ENCODE measurements at places on chromosomes 2 and 18.

- DNase-seq: no peak
These were observed 1.4 kb downstream of the SP100 start for GRCh38 chr2:230417436-230417835.

DNA sequence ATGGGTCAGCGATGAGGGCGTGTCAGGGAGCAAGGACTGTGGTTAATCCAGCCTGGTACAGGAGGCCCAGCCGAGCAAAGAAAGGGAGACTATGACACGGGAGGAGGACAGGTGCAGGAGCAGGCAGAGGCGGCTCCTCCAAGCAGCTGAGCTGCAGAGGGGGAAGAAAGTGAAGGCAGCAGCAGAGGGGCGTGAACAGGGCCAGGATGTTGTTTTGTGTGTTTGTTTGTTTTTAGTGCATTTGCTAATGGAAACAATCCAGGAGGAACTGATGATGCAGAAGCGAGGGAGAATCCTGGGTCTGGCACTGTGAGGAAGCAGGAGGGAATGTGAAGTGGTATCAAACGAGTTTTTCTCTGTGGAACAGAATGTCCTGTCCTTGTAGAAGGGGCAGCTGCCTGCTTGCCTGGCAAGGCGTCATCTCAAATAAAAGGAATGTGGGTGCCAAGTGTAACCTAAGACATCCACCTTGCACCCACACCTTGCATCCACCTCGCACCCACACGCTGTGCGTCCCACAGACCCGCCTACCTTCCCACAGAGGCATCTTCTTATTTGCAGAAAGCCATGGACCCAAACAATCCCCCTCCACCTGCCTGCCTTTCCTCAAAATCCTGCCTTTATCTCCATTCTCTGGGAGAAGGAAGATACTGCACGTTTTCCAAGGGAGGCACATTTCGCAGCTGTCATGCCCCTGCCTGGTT is 134.8 kb downstream of the SH3BP4 start:
- no peak for DNase-seq

GRCh38 chr2:96100893-96101304 is 15.5 kb downstream of the ADRA2B start:
- DNase-seq: no peak

DNA sequence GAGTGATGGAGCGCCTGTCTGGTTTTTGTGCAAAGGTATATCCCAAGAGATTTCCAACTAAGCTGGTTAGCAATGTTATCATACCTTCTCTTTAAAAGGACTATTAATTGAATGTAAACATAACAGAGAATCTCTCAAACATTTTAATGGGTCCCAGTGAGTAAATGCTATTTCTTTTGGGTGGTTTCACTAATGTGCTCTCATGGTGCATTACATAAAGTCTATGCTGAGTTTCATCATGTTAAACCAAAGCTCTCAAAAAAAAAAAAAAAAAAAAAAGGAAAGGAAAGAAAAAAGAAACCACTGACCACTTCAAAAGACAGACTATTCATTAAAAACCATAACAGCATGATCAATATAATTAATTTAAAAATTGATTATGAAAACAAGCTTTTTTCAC is 119.1 kb upstream of the SCN1A start:
- no peak for DNase-seq

DNA sequence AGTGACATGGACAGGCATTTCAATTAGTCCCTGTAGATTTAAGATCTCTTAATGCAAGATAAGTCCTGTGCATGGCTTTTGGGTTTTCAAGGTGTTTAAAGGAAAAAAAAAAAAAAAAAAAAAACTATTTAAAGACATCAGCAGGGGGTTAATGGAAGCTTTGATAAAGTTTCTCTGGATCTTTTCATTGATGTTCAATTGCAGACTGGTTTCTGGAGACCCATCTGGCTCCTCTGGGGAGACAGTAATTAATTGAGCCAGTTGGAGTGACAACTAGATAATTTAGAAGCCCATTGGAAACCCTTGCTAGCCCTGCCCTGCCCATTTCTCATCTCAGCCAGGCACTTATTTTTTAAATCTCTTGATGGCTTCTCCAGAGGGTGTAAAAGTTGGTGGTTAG is 98.7 kb downstream of the EPHA4 start:
- DNase-seq: no peak

- DNase-seq: no peak
These were observed 37.4 kb upstream of the ADCYAP1 start for GRCh38 chr18:867257-867656.

DNA sequence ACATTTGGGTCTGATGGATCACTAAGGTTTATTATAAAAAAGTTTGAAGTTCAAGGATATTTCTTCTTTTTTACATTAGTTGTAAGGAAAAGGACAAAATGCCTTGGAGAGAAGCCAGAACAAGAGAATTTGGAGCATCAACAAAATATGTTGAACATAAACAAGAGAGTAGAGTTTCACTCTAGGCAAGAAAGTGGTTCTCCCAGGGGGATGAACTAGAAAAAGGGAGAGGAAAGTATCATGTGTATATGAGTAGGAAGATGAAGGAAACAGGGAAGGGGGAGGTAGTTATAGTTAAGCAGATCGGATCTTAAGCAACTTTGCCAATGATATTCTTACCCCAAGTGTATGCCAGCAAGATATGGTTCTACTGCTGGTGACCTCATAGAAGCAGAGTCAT is 63.8 kb upstream of the GALNT3 start:
- DNase-seq: no peak

- DNase-seq: no peak
These were observed 151.4 kb downstream of the TMEFF2 start for GRCh38 chr2:192043216-192043870.

- no peak for DNase-seq
These were observed 64.7 kb downstream of the CCDC148 start for GRCh38 chr2:158391876-158392275.

- no peak for DNase-seq
These were observed 23.5 kb downstream of the TRPM8 start for GRCh38 chr2:233940376-233941276.

- no peak for DNase-seq
These were observed 66.0 kb upstream of the HAAO start for GRCh38 chr2:42858140-42859005.

DNA sequence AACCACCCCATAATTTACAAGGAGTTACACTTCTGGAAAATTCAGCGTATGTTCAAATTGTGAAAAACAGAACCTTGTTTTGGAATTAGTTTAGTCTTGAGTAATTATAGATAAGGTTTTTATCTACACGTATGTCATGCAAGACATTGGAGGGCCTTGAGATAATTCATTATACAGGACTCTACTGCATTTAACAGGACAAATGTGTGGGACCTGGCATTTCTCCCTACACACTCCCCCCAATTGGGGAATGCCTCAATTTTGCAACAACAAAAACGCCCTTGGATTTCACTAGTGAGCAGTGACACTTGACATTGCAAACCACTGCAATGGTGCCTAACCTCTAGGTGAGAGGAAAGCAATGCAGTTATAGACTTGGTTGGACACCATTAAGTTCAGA is 11.4 kb downstream of the SLC1A4 start:
- no peak for DNase-seq

DNA sequence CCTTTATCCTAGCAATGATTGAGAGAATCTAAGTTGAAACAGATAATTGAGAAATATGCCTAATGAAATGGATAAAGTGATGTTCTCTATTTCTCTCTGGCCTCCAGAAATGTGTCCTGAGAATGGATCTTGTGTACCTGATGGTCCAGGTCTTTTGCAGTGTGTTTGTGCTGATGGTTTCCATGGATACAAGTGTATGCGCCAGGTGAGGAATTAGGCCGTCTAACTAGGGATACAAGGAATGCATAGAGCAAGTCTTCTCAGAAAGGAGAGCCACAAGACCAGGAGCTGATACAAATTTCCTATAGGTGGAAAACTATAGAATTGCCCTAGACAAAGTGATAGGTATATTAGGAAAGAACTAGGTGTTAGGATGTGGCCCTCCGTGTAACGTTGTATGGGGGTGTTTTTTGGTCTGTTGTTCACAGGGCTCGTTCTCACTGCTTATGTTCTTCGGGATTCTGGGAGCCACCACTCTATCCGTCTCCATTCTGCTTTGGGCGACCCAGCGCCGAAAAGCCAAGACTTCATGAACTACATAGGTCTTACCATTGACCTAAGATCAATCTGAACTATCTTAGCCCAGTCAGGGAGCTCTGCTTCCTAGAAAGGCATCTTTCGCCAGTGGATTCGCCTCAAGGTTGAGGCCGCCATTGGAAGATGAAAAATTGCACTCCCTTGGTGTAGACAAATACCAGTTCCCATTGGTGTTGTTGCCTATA is 592 bp upstream of the CAD start:
- no peak for DNase-seq

GRCh38 chr2:120350801-120351320 is 4.9 kb downstream of the INHBB start:
- DNase-seq: no peak

DNA sequence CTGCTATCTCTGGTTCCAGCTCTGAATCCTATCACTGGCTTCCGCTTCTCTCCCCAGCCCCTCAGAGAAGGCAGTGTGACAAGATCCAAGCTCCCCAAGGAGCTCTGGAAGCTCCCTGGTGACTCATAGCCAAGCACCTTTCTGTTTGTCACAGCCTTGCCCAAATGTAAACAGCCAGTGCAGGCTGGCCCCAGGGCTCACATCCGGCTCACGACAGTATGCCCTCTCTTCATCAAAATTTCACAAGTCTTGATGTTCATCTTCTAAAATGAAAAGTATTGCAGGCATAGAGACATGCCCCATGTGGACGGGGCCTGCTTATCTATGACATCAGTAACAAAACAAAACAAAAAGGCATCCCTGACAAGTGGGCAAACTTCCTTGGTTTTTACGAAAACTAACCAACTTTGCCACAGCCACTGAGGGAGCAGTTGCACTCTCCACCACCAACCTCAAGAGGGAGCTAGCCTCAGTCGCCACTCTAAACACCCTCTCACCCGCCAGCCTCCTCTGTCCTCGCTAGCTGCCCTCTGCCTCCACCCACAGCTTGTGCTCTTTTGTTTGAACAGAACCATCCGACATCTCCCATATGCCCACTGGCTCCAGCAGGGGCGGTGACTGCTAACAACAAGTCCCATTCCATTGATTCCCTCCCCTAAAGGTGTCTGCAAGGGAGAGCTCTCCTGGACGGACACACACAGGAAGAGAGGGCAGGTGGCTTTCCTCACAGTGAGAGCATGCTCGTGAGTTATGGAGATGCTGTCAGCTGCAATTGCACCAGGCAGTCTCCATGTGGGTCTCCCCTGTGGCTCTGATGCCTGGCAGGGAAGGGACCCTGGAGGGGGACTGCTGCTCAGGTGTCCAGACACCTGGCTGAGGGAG is 71.0 kb upstream of the DAPL1 start:
- no peak for DNase-seq

GRCh38 chr2:17076533-17076932 is 410.9 kb upstream of the CYRIA start:
- DNase-seq: no peak

DNA sequence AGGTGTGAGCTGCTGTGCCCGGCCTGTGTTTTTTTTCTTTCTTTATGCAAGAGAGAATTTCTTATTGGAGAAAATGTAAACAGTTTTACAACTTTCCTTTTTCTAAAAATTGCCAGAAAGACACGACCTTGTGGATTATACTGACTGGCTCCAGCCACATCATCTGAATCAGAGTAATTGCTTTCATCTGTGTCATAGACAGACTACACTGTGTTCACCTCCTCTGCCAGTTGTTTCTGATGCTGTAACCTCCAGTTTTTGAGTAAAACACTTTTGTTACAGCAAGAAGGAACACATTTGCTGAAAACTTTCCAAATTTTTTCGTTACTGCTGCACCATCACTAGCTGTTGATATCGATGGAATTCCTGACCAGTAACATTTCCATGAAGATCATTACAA is 43.9 kb upstream of the PLEKHM3 start:
- no peak for DNase-seq

- no peak for DNase-seq
These were observed 1.7 kb upstream of the GATA6 start for GRCh38 chr18:22167471-22168241.

DNA sequence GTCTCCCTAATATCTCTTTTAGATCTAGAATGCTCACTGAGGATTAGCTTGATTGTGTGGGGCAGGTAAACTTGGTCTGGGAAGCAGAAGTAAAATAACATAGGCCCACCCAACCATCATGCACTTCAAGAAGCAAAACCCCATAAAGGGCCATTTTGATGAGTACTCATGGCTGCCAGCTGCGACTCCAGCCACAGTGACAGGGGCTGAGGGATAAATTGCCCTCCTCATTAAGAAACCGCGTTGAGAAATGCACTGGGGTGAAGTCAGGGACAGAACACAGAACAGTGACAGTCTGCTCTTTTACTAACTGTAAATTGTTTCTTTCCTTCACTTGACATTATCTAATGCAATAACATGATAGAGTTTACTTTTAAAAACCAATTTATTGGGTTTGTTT is 60.2 kb downstream of the RND3 start:
- no peak for DNase-seq
